HT-29 (cell line): ENCODE measurements at places on chromosomes 1 and 21. TPM values are rescaled to one million over a fixed set of nuclear protein-coding genes. Genes with fewer than 3 reads are reported as not detected.

INKA2 gene
- total RNA-seq, result 2.0 and 3.4 TPM in 2 replicates

RSPH1 gene
- 1.9 and 2.7 TPM in 2 replicates for total RNA-seq

PPFIA4 gene
- 0.08 and 0.16 TPM in 2 replicates for total RNA-seq

SETD4 gene
- 4.4 and 7.3 TPM in 2 replicates for total RNA-seq

BATF3 gene
- 0.23 and 0.34 TPM in 2 replicates for total RNA-seq

KCNJ9 gene
- total RNA-seq, result not detected in 2 replicates

LDLRAD2 gene
- 0.16 and 0.56 TPM in 2 replicates for total RNA-seq

OR10J1 gene
- total RNA-seq, result not detected in 2 replicates

AIM2 gene
- total RNA-seq, result not detected in 2 replicates

TNFRSF14 gene
- total RNA-seq, result 77.4 and 85.6 TPM in 2 replicates

FCMR gene
- total RNA-seq, result 0.08 and 3.2 TPM in 2 replicates

OR2T5 gene
- total RNA-seq, result not detected in 2 replicates

FMN2 gene
- not detected in 2 replicates for total RNA-seq

EMC1 gene
- total RNA-seq, result 43.8 and 48.6 TPM in 2 replicates

EXTL1 gene
- not detected in 2 replicates for total RNA-seq

PLA2G2E gene
- 0.20 TPM in 1 of 2 replicates, not detected in the other for total RNA-seq

APCS gene
- total RNA-seq, result not detected in 2 replicates

FAAH gene
- 53.2 and 62.9 TPM in 2 replicates for total RNA-seq

TCHHL1 gene
- total RNA-seq, result not detected in 2 replicates

RGSL1 gene
- not detected in 2 replicates for total RNA-seq

CDC73 gene
- total RNA-seq, result 9.7 TPM in 2 replicates

G0S2 gene
- total RNA-seq, result 3.2 TPM in 2 replicates

CNST gene
- total RNA-seq, result 6.1 and 7.0 TPM in 2 replicates

C21orf58 gene
- total RNA-seq, result 14.7 and 17.2 TPM in 2 replicates

KRTAP21-2 gene
- total RNA-seq, result not detected in 2 replicates

ELAVL4 gene
- total RNA-seq, result not detected in 2 replicates

DDOST gene
- 269 and 276 TPM in 2 replicates for total RNA-seq

CAPN8 gene
- 50.6 and 71.9 TPM in 2 replicates for total RNA-seq

CD160 gene
- total RNA-seq, result not detected in 2 replicates

SFN gene
- total RNA-seq, result 170 and 192 TPM in 2 replicates

KRTAP10-8 gene
- total RNA-seq, result not detected in 2 replicates

ERG gene
- total RNA-seq, result not detected in 2 replicates

ZNF672 gene
- 36.0 and 37.7 TPM in 2 replicates for total RNA-seq

C4BPB gene
- total RNA-seq, result 8.4 and 13.7 TPM in 2 replicates

OR6N1 gene
- not detected in 2 replicates for total RNA-seq

TNN gene
- not detected in 2 replicates for total RNA-seq

PEX10 gene
- total RNA-seq, result 72.2 and 76.7 TPM in 2 replicates
